ENCODE measurements at places on chromosomes 2 and 18.

GRCh38 chr2:67294218-67294617 lies 102.9 kb upstream of the ETAA1 start:
- DNase-seq: no peak

DNA sequence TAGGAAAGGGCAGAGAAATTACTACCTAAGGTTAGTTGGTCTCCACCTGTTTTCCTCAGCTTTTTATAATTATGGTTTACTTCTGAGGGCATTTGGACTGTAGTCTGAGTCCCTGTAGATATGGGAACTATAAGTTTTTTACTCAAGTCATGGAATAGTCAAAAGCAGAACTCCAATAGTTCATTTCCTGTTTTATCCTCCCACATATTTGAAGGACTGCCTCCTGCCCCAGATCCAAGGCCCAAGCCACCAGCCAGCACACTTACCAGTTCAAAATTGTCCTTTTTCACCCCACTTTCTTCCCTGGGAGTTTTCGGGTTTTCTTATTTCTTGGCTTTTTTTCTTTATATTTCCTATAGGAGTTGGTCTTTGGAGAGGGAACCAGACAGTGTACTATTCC lies 164.1 kb downstream of the MBD5 start:
- no peak for DNase-seq

DNA sequence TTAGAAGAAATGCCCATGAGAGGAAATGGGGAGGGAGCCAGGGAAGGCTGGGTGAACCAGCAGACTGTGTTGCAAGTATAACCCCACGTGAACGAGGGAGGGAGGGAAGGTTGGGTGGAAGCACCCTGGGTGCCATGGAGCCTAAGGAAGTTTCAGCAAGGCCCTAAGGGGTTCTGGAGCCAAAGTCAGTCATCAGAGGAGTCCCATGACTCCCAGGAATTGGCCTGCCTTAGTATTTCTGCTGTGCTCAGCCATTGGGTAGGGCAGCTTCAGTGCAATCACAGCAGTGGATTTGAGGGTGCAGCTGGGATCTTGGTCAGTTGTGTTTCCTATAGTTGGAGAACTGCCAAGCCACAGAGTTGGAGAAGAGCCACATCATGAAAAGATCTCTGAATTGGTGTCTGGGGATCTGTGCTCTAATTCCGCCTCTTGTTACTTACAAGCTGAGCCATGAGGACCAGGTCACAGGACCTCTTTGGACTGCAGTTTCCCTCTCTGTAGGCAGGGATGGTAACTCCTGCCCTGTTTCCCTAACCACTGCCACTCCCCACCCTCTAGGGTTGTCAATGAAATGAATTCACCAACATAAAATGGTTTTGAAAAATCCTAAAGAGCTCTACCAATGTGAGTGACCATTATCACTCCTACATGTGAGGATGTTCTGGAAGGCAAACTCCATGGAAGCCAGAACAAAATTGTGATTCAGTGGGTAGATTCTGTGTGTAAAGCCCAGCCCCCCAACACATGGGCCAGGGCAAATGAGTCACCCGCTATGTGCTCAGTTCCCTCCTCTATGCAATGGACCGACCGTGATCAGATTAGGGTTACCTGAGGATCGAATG lies 108.9 kb downstream of the CLIP4 start:
- DNase-seq: no peak

GRCh38 chr18:9905401-9905922 lies 8.4 kb upstream of the VAPA start:
- no peak for DNase-seq

GRCh38 chr2:9663008-9663879 lies 32.4 kb upstream of the YWHAQ start:
- DNase-seq: no peak

GRCh38 chr2:15456352-15456751 lies 104.8 kb downstream of the NBAS start:
- DNase-seq: no peak

DNA sequence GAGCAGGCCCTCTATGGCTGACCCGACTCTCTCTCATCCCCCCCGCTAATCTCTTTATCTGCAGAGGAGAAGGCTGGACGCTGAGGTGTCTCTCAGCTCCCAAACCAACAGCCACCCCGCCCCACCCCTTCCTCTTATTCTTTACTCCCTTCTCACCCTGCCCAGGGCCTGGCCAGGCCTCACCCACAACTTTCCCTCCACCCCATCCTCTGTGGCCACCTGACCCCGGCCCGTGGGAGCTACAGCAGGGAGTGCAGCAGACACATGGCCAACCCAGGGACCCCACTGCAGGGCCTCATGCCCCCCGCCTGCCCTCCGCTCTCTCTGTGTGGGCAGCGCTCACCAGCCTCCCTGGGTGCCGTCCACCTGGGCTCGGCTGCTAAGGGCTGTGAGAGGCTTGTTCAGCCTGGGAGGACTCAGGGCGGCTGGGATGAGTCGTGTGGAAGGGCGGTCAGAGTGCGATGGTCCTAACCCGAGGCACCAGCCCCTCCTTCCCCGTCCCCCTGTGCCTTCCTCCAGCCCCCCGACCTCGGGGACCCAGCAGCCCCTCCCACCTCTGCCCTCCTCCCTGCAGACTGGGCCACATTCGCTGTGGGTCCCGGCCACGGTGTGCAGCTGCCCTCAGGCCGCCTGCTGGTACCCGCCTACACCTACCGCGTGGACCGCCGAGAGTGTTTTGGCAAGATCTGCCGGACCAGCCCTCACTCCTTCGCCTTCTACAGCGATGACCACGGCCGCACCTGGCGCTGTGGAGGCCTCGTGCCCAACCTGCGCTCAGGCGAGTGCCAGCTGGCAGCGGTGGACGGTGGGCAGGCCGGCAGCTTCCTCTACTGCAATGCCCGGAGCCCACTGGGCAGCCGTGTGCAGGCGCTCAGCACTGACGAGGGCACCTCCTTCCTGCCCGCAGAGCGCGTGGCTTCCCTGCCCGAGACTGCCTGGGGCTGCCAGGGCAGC lies 6.8 kb downstream of the NEU4 start:
- no peak for DNase-seq

DNA sequence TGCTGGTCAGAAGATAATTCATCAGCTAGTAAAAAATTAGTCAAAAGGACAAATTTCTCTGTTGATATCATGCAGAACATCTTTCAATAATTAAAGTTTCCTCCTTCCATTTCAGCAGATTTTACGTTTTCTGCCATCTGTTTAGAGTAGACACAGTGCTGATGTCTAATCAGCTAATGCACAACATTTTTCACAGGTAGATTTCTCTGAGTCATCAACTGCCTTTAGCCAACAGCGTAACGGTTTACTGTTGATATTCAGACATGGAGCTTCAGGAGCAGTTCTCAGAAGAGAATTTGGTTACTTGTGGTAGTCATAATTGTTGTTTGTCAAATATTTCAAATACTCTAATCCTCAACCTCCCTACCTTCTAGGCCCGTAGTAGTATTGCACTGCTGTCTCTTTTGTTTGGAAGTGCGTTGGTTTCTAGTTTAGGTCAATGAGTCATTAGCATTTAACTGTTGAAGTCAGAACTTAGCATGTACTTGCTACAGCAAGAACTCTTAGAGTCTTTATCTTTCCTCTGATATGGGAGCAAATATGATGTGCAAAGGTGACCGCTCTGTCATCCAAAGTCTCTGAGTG lies 86.8 kb upstream of the TFPI start:
- peak; percentile 73 for DNase-seq

DNA sequence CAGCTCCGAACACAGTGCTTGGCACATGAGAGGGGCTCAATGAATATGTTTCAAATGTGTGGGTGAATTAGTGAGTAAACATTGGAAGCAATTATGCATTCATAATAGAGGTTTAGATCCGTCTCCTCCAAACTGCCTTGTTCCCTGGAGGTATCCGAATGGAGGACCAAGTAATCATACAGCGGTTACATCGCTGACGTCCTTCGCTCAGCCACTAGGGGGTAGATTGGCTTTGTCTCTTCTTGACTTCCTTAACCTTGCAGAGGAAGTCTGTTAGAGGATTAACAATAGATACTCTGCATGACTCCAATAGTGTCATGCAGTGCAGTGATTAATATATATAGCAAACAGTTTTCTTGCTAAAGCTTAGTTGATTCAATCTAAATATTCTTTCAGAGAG lies 517.0 kb downstream of the PTPRM start:
- peak; percentile 16 for DNase-seq

DNA sequence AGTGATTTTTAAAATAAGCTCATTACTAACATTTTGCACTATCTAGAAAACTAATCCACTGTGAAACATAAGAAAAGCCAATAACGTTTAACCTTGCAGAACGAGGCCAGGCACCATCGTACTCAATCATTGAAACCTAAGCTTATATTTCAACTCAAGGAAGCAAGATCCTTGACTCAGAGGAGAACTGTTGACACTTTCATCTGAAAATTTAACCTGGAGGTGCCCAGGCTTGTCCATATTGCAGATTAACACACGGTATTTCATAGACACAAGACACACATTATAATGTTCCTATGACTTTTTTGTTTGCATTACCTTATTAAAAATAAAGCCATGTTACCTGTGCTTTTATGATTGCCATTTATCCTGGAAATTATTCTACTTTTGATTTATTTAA lies 89.6 kb downstream of the ZNF385B start:
- DNase-seq: no peak

DNA sequence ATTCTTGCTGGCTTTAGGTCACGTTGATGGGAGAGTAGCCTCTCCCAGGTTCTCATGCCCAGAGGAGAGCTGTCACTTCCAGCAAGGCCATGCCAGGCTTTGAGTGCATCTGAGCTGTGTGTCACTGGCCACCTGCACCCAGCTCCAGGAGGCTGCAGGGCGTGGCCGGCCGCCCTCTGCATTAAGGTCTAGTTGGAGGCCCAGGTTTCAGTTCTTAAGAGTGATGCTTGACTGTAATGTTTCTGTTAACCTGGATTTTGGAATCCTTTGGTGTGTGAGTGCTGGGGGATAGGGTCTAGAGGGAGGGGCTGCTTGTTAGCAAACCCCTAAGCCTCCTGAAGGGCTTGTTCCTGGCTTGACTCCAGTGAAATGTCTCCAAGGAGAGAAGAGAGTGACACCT lies 140.1 kb downstream of the ACOXL start:
- DNase-seq: no peak

DNA sequence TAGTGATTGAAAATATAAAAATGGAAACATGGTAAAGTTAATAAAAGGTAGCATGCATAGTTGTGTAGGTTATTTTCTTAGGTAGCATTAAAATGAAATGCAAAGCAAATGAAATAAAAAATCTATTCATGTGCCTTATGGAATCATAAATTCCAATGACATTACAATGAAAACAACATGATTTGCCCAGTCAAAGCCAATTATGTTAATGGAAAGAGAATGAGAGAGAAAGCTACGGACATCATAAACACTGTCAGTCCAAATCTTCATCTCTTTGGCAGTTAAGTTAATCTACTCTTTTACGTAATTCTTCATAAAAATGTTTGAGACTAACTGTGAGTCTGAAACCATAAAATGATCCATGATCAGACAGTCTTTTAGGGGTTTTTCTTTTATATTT lies 636.7 kb upstream of the SYT4 start:
- no peak for DNase-seq

GRCh38 chr2:9178904-9179571 lies 27.6 kb upstream of the ASAP2 start:
- DNase-seq: peak; percentile 39

- no peak for DNase-seq
Measured at GRCh38 chr18:73355121-73355520, 487.3 kb upstream of the NETO1 start.

DNA sequence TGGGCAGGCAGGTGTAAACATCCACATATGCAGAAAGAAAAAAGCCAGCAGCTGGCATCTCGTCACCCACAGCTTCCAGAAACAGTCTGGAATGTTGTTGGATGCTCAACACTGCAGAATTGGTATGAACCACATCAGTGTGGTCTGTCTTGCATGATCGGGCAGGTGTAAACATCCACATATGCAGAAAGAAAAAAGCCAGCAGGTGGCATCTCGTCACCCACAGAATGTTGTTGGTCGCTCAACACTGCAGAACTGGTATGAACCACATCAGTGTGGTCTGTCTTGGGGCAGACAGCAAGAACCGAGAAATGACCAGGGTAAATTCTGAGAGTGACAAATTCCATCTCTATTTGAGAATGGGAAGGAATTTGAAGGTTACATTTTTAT lies 39.6 kb downstream of the DOCK10 start:
- DNase-seq: no peak

GRCh38 chr2:201969938-201970785 lies 63.5 kb upstream of the FZD7 start:
- DNase-seq: no peak

DNA sequence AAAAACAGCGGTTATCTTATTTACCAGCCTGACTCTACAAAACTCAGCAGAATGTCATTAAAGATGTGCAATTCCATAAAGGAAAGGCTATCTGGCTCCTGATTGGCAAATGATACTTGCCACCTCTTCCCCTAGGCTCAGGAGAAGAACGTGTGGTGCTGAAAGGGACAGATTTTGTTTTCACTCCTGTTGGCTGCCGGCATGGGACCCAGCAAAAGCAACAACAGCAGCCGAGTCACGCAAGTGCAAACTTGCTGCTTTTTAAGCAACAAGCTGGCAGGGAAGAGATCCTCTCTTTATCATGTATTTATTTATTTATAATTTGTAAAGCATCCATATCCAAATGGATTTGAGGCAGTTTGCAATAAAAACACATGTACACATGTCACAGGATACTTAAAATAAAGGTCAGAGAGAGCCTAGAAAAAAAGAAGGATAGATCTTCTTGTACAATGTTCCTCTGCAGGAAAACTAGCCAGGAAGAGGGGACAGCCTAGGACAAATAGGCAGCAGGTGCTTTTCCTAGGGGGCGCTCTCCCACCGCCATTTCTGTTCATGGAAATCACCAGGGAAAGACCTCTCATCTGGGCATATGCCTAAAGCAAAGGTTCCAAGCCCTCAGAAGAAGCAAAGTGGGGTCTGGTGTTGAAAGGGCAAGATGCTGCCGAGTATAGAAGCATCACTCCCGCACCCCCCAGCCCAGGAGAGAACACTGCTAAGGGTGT lies 799.3 kb downstream of the BCL11A start:
- DNase-seq: no peak

- DNase-seq: no peak
Measured at GRCh38 chr2:71500426-71501079, 47.2 kb downstream of the DYSF start.

- DNase-seq: no peak
Measured at GRCh38 chr2:177682836-177683660, 290.5 kb downstream of the AGPS start.

DNA sequence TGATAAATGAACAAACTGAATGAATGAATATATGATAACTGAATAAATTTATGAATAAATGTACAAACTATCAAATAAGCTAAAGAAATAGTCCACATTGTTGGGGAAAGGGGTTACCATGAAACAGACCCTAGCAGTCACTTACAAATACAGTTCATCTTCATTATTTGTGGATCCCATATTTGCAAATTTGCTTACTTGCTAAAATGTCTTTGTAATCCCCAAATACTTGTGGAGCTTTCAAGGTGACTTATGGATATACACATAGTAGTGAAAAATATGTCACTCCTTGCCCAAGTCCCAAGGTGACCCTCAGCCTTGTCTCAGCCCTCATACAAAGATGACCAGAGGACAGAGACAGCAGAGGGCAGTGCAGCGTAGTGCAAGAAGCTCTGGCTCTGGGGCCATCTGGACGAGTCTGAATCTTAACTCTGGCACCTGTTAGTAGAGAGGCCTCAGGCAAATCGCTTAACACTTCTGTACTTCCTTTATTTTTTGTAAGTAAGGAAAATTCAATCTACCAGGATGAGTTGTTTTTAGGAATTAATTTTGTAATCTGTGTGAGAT lies 3.1 kb downstream of the PAIP2B start:
- peak; percentile 64 for DNase-seq

All from NCI-H460 (cell line).